ENCODE measurements at places on chromosomes 4 and X.

DNA sequence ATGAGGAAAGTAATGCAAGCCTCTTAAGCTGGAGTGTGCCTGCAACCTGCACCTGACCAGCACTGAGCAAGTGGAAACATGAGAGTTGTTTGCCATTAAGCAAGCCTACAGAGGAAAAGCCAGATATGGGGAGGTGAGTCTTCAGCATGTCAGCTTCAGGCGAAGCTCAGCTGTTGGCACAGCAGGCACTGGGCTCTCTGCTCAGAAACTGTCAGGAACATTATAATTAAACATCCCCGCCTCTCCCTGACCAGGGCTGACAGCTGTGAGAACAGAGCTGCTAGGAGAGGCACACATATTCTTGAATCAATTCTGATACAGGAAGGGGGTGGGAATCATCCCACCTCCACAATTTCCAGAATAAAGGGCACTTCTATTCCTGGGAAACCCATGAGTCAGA lies 19.0 kb upstream of the DCX start:
- no peak for DNase-seq

DNA sequence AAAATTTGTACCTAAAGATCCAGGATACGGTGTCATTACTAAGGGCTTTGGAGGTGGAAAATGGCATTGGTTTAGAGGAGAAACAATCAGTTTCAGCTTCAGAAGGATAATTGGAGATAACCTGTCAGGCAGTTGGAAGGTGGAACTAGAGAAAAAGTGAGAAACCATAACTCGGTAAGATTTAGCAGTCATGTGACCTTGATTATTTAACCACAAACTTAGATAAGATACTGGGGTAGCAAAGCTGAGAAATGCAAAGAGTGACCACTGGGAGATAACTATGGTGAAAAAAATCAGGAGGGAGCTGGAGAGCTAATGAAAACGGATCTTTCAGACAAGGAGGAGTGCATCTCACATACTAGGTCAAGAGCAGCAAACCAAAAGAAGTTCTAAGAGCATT lies 58.3 kb upstream of the SMARCA5 start:
- DNase-seq: no peak

- peak; percentile 93 for DNase-seq
These were observed at the start of gene ANAPC4 for GRCh38 chr4:25376754-25377571. TSS of gene ANAPC4 (plus strand) at chr4:25377263. CDS start at chr4:25377428, 165 bp downstream.

- DNase-seq: no peak
These were observed 85.0 kb downstream of the CLNK start for GRCh38 chr4:10599574-10599973.

- no peak for DNase-seq
These were observed 162.9 kb downstream of the NSUN7 start for GRCh38 chr4:40912460-40913184.

DNA sequence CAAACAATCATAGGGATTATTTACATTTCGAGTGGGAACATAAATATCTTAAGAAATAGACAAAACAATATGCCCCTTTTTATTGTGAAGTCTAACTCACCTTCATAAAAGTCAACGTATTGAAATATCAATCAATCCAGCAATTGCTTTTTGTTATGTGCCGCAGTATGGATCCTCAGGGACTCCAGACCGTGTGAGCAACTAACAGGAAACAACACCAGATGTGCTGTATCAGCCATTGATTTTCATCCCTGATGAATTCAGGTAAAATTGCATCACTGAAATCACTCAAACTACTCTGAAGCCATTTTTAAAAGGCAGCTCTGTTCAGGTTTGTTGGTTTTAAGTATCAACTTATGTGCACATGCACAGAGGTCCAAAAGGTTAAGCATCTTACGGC lies 197.3 kb upstream of the FAT1 start:
- DNase-seq: no peak

- no peak for DNase-seq
These were observed 74.5 kb downstream of the DCLK2 start for GRCh38 chr4:150152766-150153165.

GRCh38 chr4:54322818-54323417 lies 93.8 kb downstream of the PDGFRA start:
- peak; percentile 31 for DNase-seq

DNA sequence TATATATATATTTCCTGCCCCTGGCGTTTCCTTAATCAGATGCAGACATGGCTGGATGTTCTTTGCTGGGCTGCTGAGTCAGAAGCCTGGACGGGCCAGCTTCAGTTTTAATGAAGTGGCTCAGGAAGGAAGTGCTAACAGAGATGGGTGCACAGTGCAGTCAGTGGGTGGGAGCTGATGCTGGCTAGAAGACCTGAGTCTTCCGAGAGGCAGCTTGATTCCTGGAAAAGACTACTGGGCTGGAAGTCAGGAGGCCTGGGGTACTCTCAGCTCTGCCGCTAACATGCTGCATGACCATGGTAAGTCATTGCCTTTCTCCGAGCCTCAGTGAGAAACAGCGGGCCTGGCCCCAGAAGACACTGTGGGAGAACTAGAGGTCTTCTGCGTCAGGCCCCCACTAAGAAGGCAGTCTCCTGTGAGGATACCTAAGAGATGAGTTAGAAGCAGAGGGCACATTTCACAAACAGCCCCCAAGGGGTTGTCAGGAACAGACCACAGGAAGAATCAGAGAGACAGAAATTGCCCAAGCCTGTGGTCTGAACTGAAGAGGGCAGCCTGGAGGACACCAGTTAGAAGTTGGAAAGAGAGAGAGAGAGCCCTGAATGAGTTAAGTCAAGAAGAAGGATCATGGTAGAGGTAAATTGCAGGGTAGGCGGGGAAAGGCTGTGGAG lies 8.3 kb upstream of the CD40LG start:
- DNase-seq: no peak

DNA sequence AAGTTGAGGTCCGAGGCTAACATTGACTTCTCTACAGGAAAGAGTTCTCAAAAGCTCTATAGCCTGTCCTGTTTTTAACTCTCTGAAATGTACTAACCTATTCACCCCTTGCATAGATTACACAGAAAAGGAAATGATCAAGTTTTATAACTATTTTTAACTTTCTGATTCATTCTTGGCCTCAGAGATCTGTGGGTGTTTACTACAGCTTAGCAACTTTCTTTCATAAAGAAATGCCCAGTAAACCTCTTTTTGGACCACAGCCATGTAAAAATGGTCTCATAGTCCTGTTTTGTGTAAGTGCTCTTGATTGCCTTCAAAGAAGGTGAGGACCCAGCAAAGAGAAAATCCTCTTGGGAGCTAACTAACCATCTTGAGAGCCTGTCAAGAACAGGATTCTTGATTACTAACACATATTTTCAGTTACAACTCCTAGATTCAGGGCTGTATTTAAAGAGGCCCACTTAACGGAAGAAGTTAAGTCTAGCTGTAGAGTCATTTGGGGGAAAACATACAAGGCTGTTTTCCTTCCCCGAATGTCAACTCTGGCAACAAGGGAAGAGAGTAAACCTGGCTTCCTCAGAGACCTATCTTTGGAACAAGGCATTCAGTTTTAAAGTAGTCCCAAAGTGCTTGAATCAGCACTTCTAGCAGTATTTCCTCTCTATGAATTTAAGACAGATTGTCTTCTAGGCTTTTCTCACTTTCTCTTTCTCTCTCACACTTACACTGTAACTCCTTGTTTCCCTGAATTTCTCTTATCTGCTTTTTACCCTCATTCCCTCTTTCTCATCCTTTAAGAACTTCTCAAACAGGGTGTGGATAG lies 78.2 kb downstream of the IL21 start:
- DNase-seq: no peak

- no peak for DNase-seq
These were observed 219.5 kb downstream of the HS6ST2 start for GRCh38 chrX:132738951-132739350.

DNA sequence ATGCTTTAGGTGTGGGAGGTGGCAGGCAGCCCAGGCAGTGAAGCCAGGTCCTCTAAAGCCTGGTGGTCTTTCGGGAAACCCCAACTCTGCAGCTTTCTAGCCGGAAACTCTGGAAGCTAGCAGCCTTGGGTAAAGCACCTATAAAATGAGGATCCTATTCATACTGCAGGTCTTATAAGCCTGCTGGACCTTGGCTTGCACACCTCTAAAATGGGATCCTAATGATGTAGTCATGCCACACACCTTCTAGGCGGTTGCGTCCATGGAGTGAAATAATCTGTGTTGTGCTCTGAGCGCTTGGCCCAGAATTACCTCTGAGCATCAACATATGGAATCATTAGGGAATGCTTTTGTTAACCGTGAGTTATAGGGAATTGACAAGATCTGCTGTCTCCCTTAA lies 36.0 kb upstream of the STS start:
- no peak for DNase-seq

DNA sequence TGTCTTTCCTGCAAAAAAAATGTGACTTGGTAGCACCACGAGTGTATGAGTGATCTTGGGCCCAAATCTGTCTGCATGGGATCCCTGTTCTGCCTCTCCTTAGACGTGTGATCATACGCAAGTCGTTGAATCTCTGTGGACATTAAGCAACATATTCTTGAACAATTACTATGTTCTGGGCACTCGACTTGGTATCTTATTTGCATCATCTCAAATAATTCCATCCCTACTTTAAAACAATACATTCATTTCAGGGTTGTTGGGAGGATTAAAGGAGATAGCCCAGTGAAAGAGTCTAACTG lies 145.4 kb upstream of the CPEB2 start:
- no peak for DNase-seq

GRCh38 chrX:148020329-148020728 lies 39.2 kb downstream of the FMR1NB start:
- no peak for DNase-seq

DNA sequence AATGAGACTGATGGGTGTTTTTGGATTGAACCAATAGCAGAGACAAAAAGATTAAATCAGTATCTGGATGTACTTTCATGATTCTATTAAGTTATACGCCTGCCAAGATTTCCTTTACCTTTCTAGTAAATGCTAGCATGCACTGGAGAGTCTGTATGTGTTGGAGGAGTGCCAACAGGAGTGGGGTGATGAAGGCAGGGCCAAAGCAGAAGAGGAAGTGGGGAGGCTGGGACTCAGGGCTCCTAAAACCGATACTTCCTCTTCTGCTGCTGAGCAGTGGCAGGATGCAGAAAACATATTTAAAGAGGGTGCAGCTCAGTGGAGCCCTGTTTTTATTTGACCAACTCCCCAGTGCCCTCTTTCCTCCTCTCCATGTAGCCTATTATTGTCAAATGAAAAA lies 5.6 kb downstream of the CYSLTR1 start:
- DNase-seq: no peak

DNA sequence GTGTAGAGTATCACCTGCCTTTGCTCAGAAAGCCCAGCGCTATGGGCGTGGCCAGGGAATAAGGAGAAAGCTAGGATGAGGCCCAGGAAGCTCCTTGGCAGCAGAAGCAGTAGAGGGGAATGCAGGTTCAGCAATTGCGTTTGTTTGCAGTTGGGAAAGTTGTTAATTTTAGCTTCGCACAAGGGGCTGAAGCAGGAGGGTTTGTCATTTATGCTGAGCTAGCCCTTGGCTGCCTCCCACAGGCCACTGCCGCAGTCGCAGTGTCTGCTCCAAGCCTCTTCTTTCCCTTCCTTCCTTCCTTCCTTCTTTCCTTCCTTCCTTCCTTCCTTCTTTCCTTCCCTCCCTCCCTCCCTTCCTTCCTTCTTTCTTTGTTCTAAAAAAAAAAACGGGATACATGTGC lies 21.5 kb downstream of the FRMPD3 start:
- no peak for DNase-seq

DNA sequence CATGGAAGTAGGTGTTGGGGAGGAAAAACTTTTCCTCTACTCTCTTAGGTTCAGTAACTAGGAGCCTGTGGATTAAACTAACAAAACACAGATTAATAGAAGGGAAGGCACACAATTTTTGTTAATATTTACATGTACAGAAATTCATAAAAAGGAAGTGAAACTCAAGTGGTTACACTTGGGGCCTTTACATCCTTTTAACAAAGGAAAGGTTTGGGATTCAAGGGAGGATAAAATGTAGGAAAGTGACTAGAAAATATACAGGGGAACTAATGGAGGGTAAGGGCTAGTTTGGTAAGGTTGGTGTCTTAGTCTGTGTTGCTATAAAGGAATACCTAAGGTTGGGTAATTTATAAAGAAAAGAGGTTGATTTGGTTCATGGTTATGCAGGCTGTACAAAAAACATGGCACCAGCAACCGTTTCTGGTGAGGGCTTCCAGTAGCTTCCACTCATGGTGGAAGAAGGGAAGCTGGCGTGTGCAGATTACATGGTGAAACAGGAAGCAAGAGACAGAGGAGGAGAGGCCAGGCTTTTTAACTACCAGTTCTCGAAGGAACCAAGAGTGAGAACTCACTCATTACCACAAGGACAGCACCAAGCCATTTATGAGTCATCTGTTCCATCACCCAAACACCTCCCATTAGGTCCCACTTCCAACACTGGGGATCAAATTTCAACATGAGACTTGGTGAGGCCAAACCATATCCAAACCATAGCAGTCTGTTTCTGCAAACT lies 124.4 kb downstream of the CHRDL1 start:
- no peak for DNase-seq

DNA sequence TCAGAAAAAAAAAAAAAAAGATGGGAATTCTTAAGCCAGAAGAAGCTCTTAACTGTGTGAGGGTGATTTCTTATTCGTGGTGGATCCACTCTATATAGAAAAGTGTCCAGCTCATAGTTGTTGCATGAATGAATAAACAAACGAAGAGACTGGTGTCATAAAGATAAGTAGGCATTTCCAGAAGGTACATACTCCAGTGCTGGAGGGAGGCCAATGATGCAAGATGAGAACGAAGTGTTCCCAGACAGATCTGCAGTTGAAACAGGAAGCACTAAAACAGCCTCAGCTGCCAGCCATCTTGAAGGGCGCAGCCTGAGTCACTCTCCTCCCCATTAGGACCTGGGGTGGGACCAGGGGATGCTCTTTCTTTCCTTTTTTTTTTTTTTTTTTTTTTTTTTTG lies 47.4 kb upstream of the HOPX start:
- no peak for DNase-seq

DNA sequence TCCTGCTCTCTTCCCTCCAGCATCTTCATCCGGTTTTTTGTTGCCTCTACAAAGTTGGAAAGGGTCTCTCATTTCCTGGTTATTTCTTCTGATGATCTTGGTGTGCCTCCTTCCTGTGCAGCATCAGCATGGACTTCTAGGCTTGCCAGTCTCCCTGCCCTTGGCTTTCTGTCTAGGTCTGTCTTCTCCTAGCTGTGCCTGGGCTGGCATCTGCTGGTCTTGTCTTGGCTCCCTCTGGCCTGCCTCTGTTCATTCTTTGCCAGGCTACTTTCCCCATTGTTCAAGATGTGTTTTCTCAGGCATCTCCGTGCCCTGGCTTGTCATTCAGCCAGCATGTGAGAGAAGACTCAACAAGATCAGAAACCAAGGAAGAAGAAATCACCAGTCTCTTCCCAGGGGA lies 9.7 kb downstream of the ZNF275 start:
- no peak for DNase-seq

DNA sequence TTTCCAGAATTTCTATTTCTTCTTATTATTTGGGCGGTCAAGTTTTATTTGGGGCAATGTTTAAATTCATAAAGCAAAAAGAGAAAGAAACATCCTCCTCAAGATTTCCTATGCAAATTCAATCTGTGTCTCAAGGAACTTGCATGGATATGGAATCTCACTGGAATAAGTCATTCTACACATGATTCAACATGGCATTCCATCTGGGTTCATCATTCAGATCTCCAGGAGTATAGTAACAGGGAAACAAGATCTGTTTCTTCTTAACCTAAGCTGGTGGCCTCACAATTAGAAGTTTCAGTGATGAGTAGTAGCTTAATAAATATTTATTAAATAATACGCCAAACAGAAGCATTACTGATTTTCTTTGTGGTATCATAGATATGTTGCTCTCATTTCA lies 19.8 kb downstream of the KLHL34 start:
- DNase-seq: no peak

- no peak for DNase-seq
These were observed 75.7 kb downstream of the FAM47C start for GRCh38 chrX:37083880-37084279.

GRCh38 chr4:94488670-94489069 lies 36.9 kb downstream of the PDLIM5 start:
- DNase-seq: no peak

- DNase-seq: no peak
These were observed 999.0 kb upstream of the ADGRL3 start for GRCh38 chr4:60201052-60201673.
